Panc1 (cell line): ENCODE measurements at places on chromosomes 3 and 15.

DNA sequence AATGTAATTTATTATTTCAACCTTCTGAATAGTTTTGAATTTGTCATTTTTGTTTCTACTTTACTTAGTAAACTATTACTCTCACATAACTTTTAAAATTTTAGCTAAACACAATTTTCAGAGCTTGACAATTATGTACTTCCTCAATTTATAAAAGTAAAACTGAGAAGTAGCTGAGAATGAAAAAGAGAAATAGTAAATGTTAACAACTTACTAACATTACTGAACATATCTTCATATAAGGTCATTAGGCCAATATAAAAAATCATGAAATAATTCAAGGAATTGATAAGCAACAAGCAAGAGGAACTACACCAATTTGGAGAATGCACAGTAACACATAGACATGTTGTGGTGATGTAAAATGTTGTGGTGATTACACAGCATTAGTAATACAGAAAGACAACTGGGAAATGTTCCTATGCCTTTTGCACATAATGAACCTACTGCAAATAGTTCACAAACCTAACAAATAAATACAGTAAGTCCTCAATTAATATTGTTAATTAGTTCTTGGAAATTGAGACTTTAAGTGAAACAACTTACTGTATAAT, 137.9 kb downstream of the CBLB start:
- DNase-seq = no peak

- DNase-seq = no peak
Measured at GRCh38 chr15:70032509-70032908, 65.2 kb downstream of the TLE3 start.

DNA sequence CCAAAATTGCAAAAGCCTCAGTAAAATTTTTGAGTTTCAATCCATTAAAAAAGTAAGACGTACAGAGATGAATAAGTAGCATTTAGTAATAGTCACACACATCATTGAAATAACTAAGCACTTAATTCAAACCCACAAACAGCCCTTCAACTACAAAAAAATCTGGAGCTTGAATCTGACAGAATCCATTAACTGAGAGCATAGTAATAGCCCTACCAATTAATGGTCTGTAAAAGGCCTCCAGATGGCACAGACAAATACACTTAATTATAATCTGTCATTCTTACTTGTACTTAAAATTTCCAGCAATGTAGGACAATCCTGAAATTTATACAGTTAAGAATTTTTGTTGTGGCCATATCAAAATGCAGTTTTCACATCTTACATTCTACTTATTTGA, 246.9 kb downstream of the VGLL3 start:
- no peak for DNase-seq

DNA sequence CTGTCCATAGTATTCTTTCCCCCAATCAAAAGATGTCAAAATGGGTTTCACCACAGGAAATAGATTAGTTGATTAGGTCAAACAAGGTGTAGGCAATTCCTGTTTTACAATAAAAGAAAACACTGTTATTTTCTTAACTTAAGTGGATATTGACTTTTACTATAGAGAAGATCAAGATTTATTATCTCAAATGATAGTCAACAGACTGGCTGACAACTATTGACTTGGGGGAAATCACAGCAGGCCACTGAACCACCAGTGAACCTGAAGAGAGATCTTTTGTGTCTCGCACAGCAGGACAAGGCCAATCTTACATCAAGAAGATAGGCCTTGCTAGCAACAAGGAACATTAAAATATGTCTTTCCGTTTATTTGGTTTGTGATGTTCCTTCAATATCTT, 1187.6 kb downstream of the SI start:
- no peak for DNase-seq

DNA sequence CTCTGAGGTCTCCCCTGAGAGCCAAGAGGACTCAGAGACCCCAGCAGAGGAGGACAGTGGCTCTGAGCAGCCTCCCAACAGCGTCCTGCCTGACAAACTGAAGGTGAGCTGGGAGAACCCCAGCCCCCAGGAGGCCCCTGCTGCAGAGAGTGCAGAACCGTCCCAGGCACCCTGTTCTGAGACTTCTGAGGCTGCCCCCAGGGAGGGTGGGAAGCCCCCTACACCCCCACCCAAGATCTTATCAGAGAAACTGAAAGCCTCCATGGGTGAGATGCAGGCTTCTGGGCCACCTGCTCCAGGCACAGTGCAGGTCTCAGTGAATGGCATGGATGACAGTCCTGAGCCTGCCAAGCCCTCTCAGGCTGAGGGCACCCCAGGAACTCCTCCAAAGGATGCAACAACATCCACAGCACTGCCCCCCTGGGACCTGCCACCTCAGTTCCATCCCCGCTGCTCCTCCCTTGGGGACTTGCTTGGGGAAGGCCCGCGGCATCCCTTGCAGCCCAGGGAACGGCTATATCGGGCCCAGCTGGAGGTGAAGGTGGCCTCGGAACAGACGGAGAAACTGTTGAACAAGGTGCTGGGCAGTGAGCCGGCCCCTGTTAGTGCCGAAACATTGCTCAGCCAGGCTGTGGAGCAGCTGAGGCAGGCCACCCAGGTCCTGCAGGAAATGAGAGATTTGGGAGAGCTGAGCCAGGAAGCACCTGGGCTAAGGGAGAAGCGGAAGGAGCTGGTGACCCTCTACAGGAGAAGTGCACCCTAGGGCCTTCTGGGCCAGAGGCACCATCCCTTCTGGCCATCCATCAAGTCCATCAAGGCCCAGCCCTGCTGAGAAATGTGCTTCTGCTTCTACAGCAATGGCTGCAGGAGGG, 23.6 kb downstream of the PLEKHO2 start:
- no peak for DNase-seq

DNA sequence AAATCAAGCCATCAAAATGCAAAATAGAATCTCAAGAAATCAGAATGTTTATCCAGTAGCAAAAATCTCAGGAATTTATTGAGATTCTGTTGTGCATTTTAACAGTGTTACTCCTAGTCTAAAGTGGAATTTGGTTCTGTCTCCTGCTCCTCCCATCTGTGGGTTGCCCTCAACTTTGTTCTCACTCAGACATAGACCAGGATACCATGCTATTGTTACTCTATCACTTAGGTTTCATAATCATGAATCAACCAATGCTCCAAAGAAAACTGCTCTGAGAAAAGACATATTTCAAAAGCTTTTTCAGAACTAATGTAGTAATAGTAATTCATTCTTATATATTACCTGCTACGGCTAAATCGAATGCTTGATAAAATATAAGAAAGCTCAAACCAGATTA, 274.7 kb downstream of the RBMS3 start:
- DNase-seq = no peak

DNA sequence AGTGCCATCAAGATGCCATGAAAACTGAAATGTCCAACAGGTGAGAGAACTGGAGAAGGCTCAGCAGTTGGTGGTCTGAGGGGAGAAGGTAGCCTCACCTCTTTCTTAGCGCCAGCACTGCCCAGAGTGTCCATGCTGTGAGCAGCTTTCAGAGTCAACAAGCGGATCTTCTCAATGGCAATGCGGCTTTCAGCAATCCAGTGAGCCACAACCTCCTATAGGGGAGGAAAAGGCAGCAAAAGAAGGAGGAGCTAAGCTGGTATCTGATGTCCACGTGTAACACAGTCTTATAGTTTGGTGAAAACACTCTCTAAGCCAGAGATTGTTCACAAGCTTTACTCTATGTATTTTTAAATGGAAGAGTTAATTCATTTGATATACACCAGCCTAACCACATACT, 36.1 kb upstream of the ACKR4 start:
- no peak for DNase-seq

DNA sequence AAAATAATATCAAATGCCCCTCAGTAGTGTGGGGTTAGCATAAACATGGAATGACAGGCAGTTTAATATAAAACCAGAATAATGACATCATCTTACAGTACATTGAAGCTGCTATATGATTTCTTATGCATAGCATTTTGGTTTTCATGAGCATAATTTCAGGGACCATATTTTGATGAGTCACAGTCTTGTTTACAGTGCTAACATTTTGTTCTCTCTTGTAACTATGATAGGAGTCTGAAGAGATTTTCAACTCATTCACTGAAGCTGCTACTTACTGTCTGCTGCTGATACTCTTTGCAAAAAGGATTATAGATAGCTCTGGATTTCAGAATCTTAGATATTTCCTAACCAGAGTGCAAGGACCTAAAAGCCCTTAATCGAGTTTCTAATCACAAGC, 92.6 kb upstream of the CCDC54 start:
- no peak for DNase-seq

DNA sequence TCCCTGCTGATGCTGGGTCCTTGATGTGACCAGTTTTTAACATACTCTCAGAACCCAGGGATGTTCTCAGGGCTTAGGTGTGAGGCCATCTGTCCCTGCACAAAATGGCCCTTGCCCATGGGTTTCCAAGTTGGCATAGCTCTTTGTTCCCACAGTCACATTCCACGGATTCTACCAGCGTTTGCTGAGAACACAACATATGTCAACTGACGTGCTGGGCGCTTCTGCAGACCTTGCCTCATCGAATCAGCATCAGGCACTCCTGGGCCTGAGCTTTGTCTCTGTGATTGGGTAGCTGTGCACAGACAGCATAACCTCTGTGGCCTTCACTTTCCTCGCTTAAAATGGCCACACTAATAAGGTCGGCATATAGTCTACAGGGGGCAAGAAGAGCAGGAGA, 69.0 kb downstream of the MGLL start:
- DNase-seq = no peak

GRCh38 chr15:100863796-100864267, 15.8 kb upstream of the ALDH1A3 start:
- no peak for DNase-seq

DNA sequence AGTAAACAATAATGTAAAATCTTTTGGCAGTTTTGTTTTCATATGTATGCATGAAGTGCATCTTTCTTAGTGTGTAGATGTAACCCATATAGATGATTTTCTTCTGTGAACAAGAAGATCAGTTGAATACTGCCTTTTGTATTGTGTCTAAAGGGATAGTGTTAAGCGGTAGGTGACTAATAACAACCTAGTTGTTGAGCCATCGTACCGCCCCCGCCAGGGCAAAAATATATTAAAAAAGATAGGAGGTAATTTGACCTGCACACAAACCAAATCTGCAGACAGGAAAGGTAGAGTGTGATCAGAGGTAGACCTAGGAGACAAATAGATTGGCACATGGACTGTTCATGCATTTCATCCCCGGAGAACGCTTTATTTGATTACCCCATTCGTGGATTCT, 3.3 kb upstream of the GMNC start:
- DNase-seq = no peak

- no peak for DNase-seq
Measured at GRCh38 chr3:193730976-193731375, 138.0 kb downstream of the OPA1 start.

- no peak for DNase-seq
Measured at GRCh38 chr3:136236109-136236508, 14.0 kb upstream of the PCCB start.

GRCh38 chr15:55915876-55916567, 77.4 kb downstream of the NEDD4 start:
- no peak for DNase-seq

GRCh38 chr3:195001961-195002861, 268.7 kb downstream of the XXYLT1 start:
- peak; percentile 39 for DNase-seq

- DNase-seq = no peak
Measured at GRCh38 chr3:27914199-27914598, 192.1 kb upstream of the EOMES start.

DNA sequence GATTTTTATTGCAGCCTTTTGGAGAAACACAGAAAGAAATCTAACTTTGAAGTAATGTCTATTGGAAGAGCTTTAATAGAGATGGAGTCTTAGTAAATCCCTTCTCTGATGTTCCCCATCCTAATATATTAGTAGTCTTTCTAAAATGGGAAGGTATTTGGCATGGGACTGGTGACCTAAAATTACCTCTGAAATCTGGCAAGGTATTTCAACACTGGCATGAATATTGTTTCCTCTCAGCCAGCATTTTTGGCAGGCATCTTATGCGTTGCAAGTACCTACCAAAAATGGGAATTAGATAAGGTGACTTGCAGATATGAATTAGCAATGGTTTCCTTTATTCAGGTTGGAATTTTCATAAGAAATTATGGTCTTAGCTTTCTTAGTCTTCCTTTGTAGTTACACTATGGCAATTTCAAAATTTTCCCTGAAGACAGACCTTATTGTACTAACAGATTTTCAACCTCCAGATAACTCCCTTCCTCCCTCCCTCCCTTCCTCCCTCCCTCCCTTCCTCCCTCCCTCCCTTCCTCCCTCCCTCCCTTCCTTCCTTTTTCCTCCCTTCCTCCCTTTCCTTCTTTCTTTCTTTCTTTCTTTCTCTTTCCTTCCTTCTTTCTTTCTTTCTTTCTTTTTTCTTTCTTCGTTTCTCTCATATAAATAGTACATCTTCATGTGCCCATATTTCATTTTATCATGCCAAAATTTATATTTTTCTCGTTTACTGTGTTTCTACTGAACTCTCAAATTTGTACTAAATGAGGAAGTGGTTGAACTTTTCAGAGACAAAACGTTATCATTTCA, 168.2 kb upstream of the KCNMB2 start:
- no peak for DNase-seq

- DNase-seq = no peak
Measured at GRCh38 chr3:185225523-185225922, 28.3 kb downstream of the EHHADH start.

GRCh38 chr3:42771271-42771670, 1.8 kb downstream of the CCDC13 start:
- no peak for DNase-seq

GRCh38 chr3:154112146-154112852, 8.9 kb upstream of the ARHGEF26 start:
- DNase-seq = no peak

DNA sequence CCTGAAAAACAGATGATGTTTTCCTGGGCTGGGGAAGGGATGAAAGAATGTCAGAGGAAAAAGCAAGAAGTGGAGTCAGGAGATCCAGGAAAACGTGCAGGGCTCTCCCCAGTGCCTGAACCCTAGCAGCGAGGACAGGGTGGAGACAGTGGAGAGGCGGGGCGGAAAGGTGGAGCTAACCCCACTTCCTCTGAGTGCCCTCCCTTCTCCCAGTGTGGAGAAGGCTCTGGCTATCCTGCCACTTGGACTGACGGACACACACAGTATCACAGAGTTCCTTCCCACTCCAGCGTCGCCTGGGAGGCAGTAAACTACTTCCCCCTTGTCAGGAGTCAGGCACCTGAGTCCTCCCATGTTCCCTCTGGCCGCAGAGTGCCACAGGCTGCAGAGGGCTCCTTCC, 125.3 kb upstream of the CHRNA7 start:
- no peak for DNase-seq

GRCh38 chr15:63301088-63301487, 23.7 kb downstream of the APH1B start:
- DNase-seq = no peak

DNA sequence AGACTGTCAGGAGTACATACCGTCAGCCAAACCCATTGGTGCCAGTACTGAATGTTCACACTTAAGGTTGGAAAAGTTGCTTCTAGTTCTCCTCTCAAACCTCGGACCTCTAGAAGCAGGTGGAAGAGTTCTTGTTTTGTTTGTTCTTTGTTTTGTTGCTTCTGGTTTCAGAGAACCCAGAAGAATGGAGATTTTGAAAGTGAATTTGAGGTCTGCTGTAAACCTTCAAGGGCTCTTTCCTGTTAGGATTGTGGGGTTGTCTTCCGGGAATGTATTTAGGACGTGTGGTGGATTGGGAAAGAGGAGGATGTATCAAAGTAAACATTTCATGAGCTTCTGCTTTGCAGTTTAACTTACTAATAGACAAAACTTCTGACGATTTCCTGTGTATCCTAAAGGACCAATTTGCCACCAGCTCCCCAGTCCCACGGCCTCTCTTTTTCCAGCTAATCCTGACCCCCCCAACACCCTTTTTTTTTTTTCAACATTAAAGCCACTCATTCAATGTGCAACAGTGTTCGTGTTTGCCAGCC, 50.3 kb downstream of the FILIP1L start:
- no peak for DNase-seq
